ENCODE measurements at places on chromosomes 7 and 10.

DNA sequence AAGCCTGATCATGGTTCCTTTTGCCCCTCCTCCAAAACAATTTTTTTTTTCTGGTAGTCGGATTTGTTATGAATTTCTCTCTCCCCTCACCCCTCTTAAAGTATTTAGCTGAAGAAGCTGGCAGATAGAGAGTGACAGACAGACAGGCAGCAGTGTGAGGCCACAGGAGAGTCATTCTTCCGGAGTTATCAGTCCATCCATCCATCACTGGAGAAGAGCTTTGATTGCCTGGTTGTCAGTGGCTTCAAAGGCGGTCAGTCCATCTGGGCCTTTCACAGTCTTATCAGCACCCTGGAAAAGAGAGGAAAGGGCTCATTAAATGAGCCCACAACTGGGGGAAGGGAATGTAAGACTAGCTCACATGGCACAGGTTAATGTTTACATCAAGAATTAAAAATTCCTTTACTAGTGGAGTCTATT is 47.4 kb downstream of the MTPN start:
- peak; percentile 11 for DNase-seq

GRCh38 chr10:21199501-21199900 is 302.4 kb upstream of the NEBL start:
- DNase-seq: no peak

DNA sequence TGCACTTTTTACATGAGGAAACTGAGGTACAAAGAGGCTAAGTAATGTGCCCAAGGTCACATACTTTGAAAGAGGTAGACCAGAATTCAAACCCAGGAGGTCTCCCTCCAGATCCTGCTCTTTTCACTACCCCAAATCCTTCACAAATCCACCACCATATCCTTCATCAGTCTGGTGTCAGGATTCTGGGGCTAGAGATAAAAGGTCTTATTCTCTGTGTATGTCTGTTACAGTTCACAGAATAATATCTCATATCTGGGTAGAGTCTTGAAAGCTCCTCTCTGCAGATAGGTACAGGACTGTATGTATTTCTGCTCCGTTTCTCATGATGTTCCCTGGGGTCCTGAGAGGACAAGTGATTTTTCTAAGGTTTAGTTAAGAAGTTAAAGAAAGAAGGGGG is 4.9 kb downstream of the PIK3CG start:
- no peak for DNase-seq

DNA sequence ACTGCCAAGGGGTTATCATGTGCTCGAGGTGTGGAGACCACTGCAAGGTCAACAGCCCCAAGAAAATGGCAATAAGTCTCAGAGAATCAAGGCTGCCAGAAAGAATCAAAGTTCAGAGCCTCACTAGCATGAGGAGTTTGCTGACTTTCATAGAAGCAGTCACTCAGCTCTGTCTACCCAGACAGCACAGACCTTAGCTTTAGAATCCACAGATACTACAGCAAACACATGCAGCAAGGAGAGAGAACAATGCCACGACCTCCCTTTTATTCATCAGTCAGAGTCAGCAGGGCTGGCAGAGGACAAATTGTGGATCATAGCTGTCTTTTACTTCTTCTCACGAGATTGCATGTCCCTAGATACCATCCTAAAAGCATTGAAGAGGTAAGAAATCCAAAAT is 121.3 kb downstream of the MBL2 start:
- no peak for DNase-seq

DNA sequence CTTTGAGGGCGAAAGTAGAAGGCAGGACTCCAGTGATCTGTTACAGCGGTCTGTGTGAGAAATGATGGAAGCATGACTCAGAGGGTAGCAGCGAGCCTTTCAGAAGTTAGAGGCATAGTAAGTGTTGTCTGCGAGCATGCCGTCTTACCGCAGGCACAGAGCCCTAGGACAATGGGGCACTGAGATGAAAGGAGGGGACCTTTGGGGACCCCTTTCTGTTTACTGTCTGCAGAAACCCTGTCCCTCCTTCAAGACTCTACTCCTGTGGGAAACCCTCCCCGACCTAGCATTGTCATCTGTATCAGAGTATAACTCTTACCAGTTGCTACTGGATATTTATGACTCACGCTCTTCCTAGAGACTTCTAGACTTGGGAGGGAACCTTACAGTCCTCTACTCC is 87.2 kb upstream of the AGK start:
- no peak for DNase-seq

DNA sequence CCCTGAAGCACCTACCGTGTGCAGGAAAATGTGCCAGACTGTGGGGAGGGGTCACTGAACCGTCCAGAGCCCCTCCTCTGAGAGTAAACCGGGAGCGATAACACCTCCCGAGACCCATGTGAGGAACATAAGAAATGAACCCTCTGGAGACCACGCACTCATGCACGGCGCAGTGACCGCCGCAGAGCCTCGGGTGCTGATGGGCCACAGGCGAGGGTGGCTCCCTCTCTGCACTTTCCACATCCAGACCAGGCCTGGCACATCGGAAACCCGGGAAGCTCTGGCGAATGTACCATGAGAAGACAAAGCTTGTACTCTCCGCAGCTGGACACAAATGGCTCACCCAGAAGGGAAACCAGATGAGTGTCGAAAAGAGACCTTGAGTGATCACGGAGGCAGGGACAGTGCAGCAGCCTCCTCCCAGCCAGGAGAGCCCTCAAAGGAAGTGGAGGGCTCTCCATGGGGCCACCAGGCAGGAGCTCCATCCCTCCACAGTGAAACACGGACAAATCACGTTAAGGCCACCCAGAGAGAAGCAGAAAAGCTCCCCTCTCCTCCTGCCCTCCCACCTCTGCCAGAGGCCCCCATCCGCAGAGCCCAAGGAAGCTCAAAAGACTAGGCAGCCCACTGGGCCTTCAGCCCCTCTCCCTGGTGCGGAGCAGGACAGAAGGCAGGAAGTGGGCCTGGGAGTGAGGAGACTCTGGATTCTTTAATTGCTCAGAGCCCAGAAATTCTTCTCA is 178.1 kb upstream of the PPP2R2D start:
- no peak for DNase-seq

GRCh38 chr10:48600645-48601505 is 4.0 kb downstream of the ARHGAP22 start:
- no peak for DNase-seq

- DNase-seq: no peak
Measured at GRCh38 chr10:112811741-112812551, 138.1 kb upstream of the TCF7L2 start.

Data from nephron progenitor cell (in vitro differentiated cells).